CD14-positive monocyte (primary cell): ENCODE measurements at places on chromosomes 4 and X. TPM values are rescaled to one million over a fixed set of nuclear protein-coding genes. Genes with fewer than 3 reads are reported as not detected.
A peak's percentile ranks its signal among the peaks of the same experiment; 100 is the strongest.

DNA sequence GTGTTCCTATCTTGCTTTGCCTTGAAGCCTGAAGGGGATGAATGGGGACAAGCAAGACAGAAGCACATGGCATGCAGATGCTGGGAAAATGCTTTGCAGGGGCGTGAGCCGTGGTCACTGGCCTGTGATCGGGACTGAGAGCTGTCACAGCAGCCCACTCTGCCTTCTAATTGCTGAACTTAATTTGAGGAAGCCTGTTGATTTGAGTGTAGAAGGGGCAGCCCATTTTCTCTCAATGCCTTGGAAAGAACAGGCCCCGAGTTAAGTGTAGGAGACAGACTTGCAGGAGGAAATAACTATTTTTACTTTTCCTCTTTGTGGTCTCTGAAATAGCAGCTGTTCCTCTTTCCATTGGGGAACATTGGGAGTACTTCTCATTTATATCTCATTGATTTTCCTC is 26.1 kb upstream of the TBC1D1 start:
- DNase-seq: peak; percentile 75

GRCh38 chr4:120225527-120225926 is 158.9 kb upstream of the MAD2L1 start:
- DNase-seq: no peak

DNA sequence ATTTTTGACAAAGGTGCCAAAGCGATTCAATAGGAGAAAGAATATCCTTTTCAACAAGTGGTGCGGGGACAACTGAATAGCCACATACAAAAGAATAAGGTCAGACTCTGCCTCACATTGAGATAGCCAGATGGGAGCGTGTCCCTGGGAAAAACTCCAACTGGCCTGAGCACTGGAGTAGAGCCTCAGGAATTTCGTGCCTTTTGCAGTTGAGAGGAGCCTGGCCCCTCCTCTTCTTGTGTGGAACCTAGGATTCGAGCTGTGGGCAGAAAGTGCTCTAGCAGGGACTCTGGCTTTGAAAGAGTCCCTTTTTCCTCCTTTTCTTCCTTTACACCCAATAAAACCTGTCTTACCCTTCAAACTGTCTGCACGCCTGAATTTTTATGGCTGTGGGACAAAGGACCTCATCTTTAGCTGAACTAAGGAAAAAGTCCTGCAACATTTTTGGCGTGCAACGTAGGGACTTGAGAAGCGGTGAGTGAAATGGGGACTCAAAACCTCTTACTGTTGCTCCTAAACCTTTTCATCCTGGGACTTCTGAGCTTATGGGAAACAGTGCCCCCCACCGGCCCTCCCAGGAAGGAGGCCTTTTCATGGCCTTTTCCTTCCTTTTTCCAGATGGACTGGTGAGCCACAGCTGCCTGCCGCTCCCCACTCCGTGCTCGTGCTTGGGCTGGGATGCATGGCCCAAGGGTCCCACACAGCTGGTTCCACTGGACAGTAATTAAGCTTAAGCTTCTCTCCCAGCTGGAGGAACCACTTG is 68.6 kb downstream of the BMP15 start:
- DNase-seq: no peak

GRCh38 chr4:83297548-83298260 is 13.1 kb upstream of the COQ2 start:
- DNase-seq: no peak

The CHST7 gene
- polyA plus RNA-seq: 8.3 TPM
